ENCODE measurements at places on chromosomes 6 and 20.

- DNase-seq: no peak
These were observed 178.8 kb downstream of the SCP2D1 start for GRCh38 chr20:18992418-18992817.

- DNase-seq: no peak
These were observed 27.8 kb downstream of the TNXB start for GRCh38 chr6:32081168-32081990.

- DNase-seq: no peak
These were observed 613.5 kb downstream of the C6orf118 start for GRCh38 chr6:164695896-164696295.

- no peak for DNase-seq
These were observed 33.6 kb downstream of the COMMD7 start for GRCh38 chr20:32709632-32710121.

- no peak for DNase-seq
These were observed 16.2 kb downstream of the PM20D2 start for GRCh38 chr6:89162047-89162371.

DNA sequence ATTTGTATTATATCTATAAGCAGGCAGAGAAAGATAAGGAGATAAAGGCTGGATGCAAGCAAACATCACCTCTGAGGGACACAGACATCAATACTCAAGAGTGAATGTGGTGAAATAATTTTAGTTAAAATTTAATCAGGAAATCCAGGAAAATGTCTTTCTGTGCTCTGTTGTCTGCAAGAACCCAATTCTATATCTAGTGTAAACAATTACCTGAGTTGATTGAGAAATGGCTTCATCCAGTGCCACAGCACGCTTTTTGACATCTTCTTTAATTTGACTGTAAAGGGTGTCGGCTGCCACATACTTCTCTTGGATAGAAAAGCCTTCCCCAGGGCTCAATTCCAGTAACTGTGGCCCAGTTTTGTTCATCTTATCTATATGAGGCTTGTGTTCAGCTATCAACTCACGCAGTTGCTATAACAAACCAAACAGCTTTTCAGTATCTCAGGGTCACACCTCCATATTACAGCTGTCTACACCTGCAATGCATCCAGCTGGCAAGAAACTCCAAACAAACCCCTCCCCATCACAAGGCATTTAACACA, 131.6 kb downstream of the DST start:
- DNase-seq: no peak

GRCh38 chr6:157374889-157375443, 6.0 kb upstream of the ZDHHC14 start:
- DNase-seq: no peak

- no peak for DNase-seq
These were observed 168.8 kb downstream of the CDH26 start for GRCh38 chr20:60126975-60127374.

DNA sequence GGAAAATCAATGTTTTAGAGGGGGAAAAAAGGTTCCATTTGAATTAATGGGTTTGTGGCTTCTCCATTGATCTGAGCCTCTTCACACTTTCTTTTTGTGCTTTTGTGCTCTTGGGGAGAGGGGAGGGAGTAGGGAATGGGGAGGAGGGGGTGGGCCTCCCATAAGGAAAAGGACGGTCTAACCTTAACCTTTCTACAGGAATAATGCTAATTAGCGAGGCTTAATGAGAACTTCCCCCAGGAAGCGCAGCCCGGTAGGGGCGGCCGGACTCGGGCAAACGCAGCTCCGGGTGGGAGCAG, 103.0 kb downstream of the NOL4L start:
- no peak for DNase-seq

GRCh38 chr20:41137614-41138474, 501 bp downstream of the PLCG1 start:
- peak; percentile 54 for DNase-seq

DNA sequence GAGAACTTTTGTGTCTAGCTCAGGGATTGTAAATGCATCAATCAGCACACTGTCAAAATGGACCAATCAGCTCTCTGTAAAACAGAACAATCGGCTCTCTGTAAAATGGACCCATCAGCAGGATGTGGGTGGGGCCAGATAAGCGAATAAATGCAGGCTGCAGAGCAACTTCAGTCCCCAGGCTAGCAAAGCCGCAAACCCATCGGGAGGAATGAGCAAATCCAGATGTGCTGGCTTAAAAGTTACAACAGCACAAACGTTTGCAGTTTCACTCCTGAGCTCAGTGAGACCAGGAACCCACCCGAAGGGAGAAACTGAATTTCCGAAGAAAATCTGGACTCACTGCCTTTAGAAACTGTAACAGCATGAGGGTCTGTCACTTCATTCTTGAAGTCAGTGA, 21.9 kb upstream of the MBOAT1 start:
- DNase-seq: no peak

GRCh38 chr6:47437592-47437991, 40.0 kb upstream of the CD2AP start:
- DNase-seq: no peak

DNA sequence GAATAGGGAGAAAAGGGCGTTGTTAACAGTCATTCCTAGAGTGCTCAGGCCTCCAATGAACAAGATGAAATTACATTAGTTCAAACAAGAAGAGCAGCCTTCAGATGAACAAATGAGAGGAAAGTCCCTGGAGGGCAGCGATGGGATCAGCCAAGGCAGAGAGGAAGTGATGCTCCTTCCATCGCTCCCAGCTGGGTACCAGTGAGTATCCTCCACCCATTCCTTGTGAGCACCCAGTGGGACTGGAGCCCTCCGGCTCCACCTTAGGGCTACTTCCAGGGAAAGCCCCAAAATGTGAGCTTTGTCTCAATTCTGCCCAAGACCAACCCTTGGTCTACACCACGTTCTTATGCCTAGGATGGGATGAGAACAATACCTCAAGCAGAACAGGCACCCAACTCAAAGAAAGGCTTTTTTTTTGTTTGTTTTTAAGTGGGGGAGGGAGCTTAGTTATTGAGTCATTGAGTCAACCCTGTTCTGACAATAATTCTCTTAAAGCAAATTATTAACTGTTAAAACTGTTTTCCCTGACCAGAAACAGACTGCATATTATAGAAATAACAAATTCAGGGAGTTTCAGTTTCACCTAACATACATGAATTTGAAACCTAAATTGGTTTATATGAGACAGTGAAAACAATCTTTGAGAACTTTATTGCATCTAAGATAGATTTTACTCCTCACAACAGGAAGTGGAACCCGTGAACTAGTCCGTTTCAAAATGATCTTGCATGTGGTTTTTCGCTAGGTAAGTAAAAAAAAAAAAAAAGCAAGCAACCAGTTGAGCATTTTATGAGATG, 106.9 kb downstream of the IPCEF1 start:
- peak; percentile 74 for DNase-seq

GRCh38 chr20:37545516-37545915, 17.8 kb upstream of the BLCAP start:
- no peak for DNase-seq

DNA sequence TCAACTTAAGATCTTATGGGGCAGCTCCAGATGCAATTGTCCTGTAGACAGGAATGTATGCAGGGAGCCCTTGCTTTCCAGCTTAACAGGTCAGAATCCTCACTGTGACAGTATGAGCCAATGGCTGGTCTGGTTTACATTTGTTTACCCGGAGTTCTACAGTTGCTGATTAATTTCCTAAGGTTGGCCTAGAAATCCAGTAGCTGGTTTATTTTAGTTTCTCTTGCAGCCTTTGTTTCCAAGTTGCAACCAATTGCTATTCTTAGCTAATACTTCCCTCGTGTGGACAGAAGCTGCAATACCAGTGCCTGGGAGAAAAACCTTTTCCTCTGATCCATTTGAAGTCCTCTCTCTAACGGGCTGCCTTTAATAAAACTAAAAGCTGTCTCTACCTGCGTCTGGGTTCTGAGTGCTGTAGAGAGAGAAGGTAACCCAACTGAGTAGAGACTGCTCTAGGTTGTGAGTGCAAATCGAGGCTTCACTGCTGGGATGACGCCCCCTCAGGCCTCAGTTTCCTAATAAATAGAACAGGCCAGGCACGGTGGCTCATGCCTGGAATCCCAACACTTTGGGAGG, 45.9 kb downstream of the ZNF217 start:
- peak; percentile 21 for DNase-seq

GRCh38 chr6:91634791-91635190, 1047.9 kb upstream of the MAP3K7 start:
- no peak for DNase-seq

GRCh38 chr6:52065621-52066020, 21.8 kb downstream of the PKHD1 start:
- no peak for DNase-seq

DNA sequence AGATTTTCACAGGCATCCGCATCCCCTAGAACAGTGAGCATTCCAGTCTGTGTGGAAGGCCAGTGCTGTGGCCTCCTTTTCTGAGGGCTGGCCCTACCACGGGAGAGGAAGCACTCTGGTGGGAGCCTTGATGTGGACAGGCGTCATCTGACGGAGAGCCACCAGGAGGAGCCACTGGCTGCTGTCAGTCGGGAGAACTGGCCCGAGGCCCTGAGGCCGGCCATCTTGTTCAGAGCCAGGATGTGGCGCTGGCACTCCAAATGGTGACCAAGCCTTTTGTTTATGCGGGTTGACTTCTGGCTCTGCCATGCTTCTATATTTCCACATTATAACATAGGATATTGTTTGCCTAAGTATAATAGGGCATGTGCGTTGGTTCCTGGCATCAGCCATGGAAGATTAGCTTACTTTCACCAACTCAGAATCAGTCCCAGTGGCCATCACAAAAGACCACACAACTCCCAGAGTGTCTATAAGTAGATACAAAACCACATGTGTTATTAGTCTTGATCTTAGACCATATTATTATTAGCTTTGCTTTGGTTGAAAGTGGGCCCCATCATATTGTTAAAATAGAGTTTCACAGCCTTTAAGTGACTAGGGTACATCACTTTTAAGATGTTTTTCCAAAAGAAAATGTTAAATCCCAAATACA, 273.9 kb upstream of the TAB2 start:
- no peak for DNase-seq

- DNase-seq: no peak
These were observed 44.5 kb upstream of the DACT2 start for GRCh38 chr6:168363811-168364792.

- no peak for DNase-seq
These were observed 694.4 kb upstream of the CITED2 start for GRCh38 chr6:140068801-140069200.

DNA sequence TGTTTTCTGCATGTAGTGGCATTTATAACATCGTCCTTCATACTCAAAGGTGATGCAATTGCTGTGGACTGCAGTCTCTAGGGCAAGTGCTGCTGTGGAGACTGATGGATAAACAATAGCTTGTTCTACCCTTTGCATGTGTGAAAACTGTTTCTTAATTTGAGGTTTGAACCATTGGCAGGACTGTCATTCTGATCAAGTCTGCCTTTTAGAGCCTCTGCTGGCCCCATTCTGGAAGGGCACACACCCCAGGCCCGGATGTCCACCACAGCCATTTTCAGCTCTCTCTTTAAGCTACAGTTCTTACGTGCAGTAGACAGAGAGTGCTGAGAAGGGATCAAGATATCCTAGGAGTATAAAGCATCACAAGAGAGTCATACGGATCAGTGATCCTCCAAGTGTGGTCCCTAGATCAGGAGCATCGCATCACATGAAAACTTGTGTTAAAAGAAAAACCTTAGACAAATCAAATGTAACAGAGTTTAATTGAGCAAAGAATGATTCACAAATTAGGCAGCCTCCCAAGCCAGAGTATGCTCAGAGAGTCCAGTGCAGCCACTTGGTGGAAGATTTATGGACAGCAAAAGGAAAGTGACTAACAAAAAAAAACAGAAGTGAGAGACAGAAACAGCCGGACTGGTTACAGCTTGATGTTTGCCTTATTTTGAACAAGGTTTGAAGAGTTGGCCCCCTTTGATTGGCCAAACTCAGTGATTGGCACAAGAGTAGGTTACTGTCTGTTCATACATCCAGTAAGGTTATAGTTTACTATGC, 52.0 kb downstream of the FRK start:
- no peak for DNase-seq

DNA sequence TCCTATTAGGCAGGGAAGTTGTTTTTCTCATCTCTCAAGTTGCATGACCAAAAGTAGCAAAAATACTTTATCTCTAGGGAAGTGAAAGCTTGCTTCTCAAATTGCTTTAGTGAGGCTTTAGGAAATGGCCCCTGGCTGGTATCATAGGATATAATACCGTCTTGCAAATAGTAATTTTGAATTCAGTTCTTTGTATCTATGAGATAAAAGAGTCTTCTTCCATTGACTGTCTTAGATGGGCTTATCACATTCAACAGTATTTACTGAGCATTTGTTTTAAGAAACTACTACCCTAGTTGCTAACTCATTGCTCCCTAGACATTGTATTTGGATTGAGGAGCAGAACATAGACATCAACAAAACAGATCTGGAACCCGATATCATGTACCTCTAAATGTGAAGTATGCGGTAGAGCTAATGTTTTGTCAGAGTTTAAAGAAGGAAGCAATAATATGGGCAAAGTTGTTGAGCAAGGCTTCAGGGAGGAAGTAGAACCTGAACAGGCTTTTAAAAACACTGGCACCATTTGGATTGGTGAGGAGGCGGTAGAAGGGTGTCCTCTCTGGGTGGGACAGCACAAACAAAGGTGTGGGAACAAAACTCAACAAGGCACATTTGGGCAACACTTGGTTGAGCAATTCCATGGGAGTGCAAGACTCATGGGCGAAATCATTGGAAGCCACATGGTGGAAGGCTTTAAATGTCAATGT, 101.5 kb downstream of the SGK1 start:
- no peak for DNase-seq

Measured in central memory CD4-positive, alpha-beta T cell (primary cell).